ENCODE measurements at places on chromosomes 3 and 15.

GRCh38 chr3:35932995-35933394, 293.7 kb downstream of the ARPP21 start:
- peak; percentile 62 for DNase-seq

DNA sequence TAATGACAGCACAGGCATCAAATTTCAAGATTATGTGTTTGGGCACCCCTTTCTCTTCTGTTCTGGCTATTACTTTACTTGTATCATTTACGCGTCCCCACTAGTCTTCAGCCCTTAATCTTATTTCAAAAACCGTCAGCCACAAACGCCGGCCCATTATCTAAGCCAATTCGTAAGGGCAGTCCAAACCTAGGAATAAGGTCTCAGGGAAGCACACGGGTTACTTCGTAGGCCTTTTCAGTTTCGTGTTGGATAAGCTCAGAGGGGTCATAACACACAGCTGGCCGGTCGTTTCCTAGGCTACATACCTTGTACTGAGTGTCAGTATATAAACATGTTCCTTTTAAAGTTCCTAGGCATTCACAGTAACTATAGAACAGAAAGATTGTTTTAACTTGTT, 5.1 kb upstream of the DNAAF4 start:
- no peak for DNase-seq

- no peak for DNase-seq
Observed at GRCh38 chr3:177824190-177824786, 627.0 kb upstream of the TBL1XR1 start.

DNA sequence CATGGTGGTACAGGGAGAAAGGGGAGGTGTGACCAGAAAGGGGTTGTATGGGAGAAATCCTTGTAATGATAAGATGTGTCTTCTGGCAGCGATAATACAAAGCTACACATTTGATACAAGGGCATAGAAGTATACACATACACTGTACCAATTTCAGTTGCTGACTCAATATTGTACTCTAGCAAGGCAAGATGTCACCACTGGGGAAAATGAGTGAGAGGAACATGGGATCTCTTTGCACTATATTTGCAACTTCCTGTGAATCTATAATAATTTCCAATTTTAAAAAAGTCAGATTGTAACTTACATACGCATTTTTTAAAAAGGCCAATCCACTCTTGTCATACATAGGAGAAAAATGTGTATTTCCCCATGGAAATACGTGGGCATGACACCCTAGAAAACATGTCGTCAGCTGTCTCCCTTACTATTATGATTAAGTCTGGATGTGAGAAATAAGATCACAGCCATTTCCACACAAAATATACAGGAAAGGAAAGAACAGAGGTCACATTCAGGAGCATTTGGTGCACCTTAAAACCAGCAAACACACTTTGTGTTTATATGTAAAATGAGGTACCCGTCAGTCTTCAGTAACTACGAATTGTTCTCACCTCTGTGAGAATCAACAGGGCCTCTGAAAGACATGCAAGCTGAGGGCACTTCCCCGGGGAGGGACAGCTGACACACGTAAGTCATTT, 22.9 kb downstream of the PRR23E start:
- DNase-seq = no peak

- no peak for DNase-seq
Observed at GRCh38 chr3:173090492-173090891, 50.5 kb downstream of the SPATA16 start.

GRCh38 chr3:141346839-141347238, 21.5 kb upstream of the ZBTB38 start:
- no peak for DNase-seq

DNA sequence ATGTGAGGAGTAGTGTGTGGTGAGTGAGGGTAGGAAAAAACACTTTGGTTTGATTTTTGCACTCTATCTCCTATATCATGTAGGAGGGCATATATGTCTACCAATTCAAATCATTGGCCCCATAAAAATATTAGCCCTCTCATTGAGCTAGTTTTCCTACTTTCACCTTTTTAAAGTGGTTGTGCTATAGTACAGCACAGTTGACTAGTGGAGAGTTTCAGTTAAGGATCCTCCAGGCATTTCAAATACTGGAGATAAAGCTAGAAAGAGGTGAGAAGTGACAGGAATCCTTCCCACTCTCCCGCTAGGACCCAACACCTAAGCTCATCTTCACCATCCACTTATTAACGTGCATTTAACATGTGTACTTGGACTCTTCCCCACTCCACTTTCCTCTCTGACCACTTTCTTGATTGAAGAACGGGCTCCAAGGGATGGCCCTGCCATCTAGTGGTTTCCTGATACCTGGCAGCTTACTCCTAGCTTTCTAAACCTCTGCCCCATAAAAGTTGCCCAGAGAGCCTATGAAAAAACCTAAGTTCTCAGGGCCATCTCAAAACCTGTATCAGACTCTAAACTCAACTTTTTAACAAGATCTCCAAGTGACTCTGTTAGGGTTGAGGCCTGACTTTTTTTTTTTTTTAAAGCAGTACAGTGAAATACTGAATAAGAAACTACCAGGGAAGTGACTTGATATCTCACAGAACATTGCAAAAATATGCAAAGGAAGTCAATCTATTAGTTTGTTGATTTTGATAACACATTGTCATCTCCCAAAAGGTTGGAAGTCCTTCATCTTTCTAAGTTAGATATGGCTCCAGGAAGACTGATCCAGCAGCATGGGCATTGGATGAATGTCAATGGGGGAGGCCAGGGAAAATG, 17.9 kb downstream of the IL12A start:
- peak; percentile 75 for DNase-seq

DNA sequence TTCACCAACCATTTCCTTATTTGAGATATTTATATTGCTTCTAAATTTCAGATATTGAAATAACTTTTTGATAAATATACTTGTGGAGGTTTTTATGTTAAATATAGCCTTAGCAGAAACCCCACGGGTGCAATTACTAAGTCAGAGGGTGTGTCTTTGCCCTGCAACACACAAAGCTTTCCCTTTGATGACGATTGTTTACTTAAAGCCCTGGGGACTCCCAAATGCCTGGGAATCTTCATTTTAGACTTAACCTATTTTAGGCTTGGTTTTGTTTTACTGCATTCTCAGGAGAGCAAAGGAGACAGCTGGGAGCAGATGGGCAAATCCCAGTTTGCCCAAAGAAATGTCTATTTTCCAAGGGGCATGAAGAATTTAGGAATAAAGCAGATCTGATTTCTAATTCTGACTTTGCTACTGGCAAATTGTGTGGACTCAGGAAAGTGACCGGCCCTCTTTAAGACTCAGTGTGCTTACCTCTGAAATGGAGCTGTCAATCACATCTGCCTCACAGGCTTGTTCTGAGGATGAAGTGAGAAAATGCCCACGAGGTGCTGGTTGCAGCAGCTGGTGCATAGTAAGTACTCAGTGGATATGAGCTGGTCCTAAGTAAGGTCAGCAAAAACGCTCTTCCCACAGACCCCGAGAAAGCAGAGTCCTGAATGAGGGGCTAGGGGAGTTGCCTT, 49.3 kb upstream of the CA12 start:
- DNase-seq = no peak

GRCh38 chr3:129122412-129123011, 908 bp upstream of the RAB43 start:
- peak; percentile 23 for DNase-seq

GRCh38 chr15:85993116-85993515, 86.6 kb upstream of the AGBL1 start:
- DNase-seq = no peak

- no peak for DNase-seq
Observed at GRCh38 chr3:188955919-188956318, 215.9 kb upstream of the TPRG1 start.

GRCh38 chr3:110343945-110344344, 727.7 kb upstream of the NECTIN3 start:
- DNase-seq = no peak

GRCh38 chr3:171809611-171809860, 747 bp downstream of the PLD1 start:
- DNase-seq = peak; percentile 75

DNA sequence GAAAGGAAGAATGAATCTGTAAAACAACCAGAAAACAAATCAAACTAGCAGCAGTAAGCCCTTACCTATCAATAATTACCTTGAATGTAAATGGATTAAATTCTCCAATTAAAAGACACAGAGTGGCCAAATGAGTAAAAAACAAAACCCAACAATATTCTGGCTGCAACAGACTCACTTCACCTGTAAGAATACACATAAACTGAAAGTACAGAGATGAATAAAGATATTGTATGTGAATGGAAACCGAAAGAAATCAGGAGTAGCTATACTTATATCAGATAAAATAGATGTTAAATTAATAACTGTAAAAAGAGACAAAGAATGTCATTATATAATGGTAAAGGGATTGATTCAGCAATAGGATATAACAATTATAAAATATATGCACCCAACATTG, 514.5 kb upstream of the DPPA4 start:
- no peak for DNase-seq

- no peak for DNase-seq
Observed at GRCh38 chr3:23162934-23163333, 40.2 kb upstream of the UBE2E2 start.

- no peak for DNase-seq
Observed at GRCh38 chr15:93846148-93846547, 385.2 kb upstream of the MCTP2 start.

DNA sequence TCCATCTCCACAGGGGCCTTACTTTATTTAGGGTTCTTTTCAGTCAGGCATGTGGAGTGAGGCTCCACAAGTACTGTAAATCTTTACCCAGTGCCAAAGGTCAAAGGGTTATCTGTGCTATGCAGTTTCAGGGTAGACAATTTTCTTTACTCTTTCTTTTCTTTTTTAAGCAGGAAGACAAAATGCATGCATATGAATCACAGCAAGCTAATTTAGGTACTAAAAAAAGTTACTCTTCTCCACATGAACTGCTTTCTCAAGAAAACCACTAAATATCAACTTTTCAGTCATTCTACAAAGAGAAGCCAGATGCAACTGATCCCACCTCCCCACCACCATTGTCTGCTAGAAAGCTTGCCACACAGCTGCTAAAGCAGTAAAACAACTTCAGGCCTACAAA, 73.3 kb upstream of the PYGO1 start:
- DNase-seq = no peak

- DNase-seq = no peak
Observed at GRCh38 chr15:98730860-98731711, 82.7 kb downstream of the IGF1R start.

- no peak for DNase-seq
Observed at GRCh38 chr3:72821161-72821781, 27.0 kb downstream of the SHQ1 start.

DNA sequence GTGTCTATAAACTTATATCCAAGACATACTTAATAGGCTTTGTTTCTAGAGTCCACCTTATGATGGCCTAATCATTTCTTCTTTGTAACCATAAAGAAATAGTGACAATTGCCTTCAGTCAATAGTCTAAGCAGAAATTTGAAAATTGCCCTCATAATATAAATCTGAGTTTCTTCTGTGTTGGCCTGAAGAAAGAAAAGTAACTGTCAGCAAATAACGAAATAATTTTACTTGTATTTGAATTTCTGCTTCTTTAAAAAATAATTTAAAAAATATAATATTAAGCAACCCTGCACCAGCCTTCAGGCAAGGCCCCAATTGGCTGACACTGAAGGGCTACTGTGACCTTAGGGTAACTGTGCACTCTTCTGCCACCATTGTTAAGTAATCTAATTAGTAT, 113.5 kb downstream of the PLOD2 start:
- no peak for DNase-seq

- no peak for DNase-seq
Observed at GRCh38 chr3:158753854-158754253, 21.6 kb upstream of the RARRES1 start.

- no peak for DNase-seq
Observed at GRCh38 chr3:47008234-47008796, 28.8 kb downstream of the NBEAL2 start.

- DNase-seq = no peak
Observed at GRCh38 chr3:190586631-190587011, 72.7 kb downstream of the IL1RAP start.

GRCh38 chr15:37823601-37824275, 110.7 kb upstream of the TMCO5A start:
- DNase-seq = no peak

DNA sequence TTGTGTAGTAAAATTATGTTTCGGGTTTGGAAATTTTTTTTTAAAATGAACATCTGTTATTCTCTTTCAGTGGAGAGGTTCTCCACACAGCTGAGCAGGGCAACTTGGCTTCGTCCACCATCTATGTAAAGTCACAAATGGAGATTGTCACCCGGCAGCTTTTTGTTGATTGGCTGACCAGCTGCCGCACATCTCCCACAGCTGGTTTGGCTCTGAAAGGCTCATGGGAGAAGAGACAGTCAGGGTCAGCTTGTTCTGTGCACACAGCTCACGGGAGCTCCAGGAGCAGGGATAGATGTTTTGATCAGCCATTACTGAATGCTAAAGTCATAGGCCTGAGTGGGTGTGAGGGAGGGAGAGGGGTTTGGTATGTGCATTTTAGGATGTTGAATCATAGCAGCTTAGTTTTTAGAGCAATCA, 12.9 kb upstream of the CCDC80 start:
- DNase-seq = no peak

- DNase-seq = no peak
Observed at GRCh38 chr3:142120707-142121106, 28.6 kb downstream of the TFDP2 start.

- DNase-seq = peak; percentile 41
Observed at GRCh38 chr3:44510000-44510368, 32.5 kb upstream of the ZNF445 start.

- no peak for DNase-seq
Observed at GRCh38 chr3:192042116-192042515, 581.2 kb downstream of the PYDC2 start.

- peak; percentile 59 for DNase-seq
Observed at GRCh38 chr15:74540161-74540760, 759 bp upstream of the ARID3B start.

DNA sequence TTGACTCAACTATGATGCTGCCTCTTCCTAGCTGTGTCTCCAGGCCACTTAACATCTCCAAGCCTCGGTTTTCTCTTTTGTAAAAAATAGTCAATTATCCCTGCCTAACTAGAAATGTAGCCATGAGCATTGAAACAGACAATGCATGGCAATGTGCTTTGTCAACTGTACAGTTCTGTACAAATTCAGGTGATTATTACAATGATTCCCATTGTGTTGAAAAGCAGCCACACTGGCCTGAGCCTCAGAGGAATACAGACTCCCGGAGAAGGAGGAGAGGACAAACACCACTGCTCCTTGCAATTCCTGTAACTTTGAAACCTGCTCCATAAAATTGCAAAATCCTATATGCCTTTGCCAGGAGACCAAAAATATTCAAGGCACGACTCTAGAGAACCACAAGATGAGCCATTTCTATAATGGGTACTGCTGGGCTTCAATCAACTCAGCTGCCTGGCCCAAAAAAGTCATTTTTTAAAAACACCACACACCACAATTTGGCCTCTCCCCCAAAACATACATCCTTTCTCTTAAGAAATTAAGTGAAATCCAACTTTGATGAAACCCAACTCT, 28.6 kb downstream of the DAPK2 start:
- DNase-seq = no peak

- no peak for DNase-seq
Observed at GRCh38 chr3:185701611-185702261, 115.6 kb downstream of the SENP2 start.

DNA sequence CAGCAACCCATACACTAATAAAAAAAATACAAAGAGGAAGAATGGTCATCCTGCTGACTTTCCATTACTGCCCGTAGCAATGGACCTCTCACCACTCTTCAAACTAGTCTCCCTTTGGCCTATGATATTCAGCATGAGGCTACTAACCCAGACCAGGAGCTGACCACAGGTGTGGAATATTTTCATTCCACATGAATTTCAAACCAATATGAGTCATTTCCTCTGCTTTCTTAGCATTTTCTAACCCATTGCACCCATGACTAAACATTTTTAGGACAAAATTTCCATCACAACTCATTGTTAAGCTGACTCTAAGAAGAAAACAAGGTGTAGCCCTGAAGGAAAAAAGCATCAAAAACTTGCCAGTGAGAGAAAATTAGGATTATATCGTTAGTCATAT, 34.0 kb upstream of the ZPLD1 start:
- DNase-seq = peak; percentile 8
